Neural progenitor cell (in vitro differentiated cells): ENCODE measurements at places on chromosomes 13 and 19. TPM values are rescaled to one million over a fixed set of nuclear protein-coding genes. Genes with fewer than 3 reads are reported as not detected.

DNA sequence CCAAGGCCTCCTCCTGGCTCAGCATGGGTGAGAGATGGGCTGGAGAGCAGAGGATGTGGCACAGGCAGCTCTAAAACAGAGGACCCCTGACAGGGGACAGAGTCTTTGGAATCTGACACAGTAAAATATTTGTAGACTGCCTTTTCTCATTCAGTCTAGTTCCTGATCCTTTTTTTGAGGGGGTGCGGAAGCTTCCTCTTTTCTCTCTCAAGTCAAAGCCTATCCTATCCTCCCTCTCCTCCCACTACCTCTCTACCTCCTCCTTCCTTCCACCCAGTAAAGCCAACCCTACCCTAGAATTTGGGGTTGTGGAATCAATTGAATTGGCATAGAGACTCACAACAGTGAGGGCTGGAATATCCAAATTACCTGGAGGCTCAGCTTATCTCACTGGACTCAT, 82.0 kb downstream of the TEX26 start:
- no peak for DNase-seq
- H3K27ac ChIP-seq: no peak overlapping the region
- no peaks in the 10 kb centered on the region for H3K27me3 ChIP-seq
- H3K4me1 ChIP-seq: peaks cover 17% of the 10 kb centered on the region
- H3K36me3 ChIP-seq: no peaks in the 10 kb centered on the region

DNA sequence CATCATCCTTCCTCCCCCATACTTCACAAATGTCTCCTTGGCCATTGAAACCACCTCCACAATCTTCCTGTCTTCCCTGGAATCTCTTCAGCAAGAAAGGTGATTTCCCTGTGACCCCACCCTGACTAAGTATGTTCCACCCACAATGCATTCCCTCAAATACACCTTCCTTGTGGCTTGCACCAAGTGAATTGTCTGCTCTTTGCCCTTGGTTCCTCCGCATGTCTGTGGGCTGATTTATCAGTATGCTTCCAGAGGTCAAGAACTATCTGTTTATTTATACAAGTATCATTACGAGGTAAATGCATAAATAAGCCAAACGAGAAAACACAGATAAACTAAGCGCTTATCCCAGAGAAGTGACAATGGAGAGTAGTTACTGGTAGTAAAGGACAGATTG, 45.4 kb upstream of the POMP start:
- no peaks in the 10 kb centered on the region for H3K36me3 ChIP-seq
- no peak for DNase-seq
- H3K27ac ChIP-seq: no peak overlapping the region
- H3K4me3 ChIP-seq: no peak overlapping the region

Gene R3HDM4
- total RNA-seq: 22.7 and 58.2 TPM in 2 replicates

DNA sequence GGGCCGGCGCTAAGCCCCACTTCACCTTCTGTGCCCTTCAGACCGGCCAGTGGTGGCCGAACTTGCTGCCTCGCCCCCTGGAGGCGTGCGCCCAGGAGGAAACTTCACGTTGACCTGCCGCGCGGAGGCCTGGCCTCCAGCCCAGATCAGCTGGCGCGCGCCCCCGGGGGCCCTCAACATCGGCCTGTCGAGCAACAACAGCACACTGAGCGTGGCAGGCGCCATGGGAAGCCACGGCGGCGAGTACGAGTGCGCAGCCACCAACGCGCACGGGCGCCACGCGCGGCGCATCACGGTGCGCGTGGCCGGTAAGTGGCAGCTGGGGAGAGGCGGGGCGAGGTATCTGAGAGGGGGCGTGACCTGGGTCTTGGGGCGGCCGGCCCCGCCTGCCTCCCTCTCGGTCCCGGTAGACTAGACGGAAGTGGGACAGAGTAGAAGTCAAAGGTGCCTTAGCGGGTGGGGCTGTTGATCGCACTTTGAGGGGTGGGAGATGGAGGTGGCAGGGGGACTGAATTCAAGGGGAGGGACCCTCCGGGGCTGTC, 5.6 kb downstream of the ICAM5 start:
- no peaks in the 10 kb centered on the region for H3K36me3 ChIP-seq
- H3K4me3 ChIP-seq: no peak overlapping the region
- H3K27ac ChIP-seq: no peak overlapping the region
- peaks cover 9% of the 10 kb centered on the region for H3K4me1 ChIP-seq
- H3K27me3 ChIP-seq: peaks cover 99% of the 10 kb centered on the region
- DNase-seq: peak; percentile 46

Gene RPL36
- 778 and 991 TPM in 2 replicates for total RNA-seq

DNA sequence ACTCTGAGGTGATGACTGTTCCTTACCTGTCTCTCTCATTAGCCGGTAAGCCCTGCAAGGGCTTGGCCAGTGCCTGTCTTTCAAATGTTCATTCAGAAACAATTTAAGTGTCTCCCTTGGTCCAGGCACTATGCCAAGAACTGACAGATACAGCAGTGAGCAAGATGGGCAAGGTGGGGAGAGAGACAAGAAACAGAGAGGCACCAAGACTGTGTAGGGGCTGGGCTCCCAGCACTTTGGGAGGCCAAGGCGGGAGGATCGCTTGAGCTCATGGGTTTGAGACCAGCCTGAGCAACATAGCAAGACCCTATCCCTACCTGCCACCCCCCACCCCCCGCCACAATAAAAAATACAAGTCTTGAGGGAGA, 1.3 kb upstream of the CCNE1 start:
- H3K4me1 ChIP-seq: no peaks in the 10 kb centered on the region
- no peak for DNase-seq
- H3K36me3 ChIP-seq: no peaks in the 10 kb centered on the region
- no peak overlapping the region for H3K27ac ChIP-seq

Gene FRY
- 7.6 and 12.6 TPM in 2 replicates for total RNA-seq

- no peak overlapping the region for H3K27ac ChIP-seq
- H3K4me3 ChIP-seq: no peak overlapping the region
- H3K27me3 ChIP-seq: no peaks in the 10 kb centered on the region
- peak; percentile 42 for DNase-seq
- H3K4me1 ChIP-seq: no peaks in the 10 kb centered on the region
Measured at GRCh38 chr13:70960841-70961443, 852.7 kb upstream of the KLHL1 start.

DNA sequence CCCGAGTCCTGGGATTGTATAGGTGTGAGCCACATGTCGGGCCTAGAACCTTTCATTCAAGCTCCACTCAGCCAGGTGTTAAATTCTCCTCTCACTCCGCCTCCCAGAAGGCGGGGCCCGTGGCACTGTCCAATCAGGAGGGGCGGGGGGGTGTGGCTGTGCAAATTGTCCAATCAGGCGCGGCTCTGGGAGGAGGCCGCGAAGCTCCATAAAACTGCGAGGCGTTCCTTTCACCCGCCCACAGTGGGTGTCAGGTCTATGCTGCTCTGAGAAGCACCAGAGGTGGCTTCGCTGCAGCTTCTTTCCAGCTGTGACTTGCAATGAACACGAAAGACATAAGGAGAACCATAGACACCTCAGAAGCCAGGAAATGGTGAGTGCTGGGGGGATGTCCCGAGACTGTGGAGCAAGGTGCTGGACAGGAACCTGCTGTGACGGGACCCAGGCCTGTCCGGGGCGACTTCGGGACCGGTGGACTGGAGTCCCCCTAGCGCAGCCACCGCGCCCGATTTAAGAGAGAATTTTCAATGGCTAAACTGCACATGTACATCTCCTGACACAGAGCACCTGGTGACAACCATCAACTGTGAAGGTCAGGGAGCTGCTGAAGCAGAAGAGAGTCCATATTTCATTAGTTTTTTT, 3.0 kb upstream of the ZNF136 start:
- H3K4me1 ChIP-seq: peaks cover 9% of the 10 kb centered on the region
- H3K36me3 ChIP-seq: no peaks in the 10 kb centered on the region
- H3K4me3 ChIP-seq: no peak overlapping the region
- no peaks in the 10 kb centered on the region for H3K27me3 ChIP-seq

DNA sequence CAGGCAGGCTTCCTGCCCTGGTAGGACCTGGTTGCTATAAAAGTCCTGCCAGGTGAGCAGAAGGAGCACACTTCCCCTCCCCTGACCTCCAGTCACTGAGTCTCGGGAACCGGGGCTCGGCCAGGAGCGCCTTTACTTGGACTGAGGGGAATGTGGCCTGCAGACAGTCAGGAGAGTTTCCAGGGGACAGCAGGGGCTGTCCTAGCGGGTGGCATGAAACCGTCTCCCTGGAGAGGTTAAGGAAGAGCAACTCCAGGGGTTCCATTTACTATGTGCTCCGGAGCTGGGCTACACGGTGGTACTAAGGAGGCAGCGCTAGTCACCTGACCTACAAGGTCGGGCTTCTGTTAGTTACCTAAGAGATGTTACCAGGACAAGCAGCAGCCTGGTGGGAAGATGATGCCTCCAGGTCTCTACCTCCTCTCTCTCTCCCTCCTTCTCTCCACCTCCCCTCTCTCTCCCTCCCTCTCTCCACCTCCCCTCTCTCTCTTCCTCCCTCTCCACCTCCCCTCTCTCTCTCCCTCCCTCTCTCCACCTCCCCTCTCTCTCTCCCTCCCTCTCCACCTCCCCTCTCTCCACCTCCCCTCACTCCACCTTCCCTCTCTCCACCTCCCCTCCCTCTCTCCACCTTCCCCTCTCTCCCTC, 4.1 kb upstream of the CNOT3 start:
- no peaks in the 10 kb centered on the region for H3K4me1 ChIP-seq
- H3K27ac ChIP-seq: no peak overlapping the region
- H3K4me3 ChIP-seq: no peak overlapping the region
- H3K36me3 ChIP-seq: no peaks in the 10 kb centered on the region

DNA sequence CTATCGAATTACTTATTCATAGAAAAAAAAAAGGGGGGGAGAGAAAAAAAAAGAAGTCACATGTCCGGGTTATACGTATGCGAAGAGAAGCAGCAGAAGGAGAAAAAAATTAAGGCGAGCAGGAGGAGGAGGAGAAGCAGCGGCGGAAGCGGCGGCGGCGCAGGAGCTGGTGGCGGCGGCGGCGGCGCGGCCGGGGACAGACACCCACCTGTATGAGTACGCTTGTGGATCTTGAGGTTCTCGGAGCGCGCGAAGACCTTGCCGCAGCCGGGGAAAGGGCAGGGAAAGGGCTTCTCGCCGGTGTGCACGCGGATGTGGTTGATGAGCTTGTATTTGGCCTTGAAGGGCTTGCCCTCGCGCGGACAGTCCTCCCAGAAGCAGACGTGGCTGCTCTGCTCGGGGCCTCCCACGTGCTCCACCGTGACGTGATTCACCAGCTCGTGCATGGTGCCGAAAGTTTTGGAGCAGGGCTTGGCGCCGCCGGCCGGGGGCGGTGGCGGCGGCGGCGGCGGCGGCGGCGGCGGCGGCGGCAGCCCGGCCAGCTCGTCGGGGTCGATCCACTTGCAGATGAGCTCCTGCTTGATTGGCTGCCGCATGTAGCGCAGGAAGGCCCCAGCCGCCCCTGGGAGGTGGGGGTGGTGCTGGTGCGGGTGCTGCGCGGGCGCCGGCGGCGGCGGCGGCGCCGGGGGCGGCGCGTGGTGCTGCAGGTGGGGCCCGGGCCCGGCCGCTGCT, 1.5 kb downstream of the ZIC5 start:
- H3K36me3 ChIP-seq: peaks cover 3% of the 10 kb centered on the region
- DNase-seq: peak; percentile 92
- peak overlapping the region; percentile 96 for H3K4me3 ChIP-seq
- H3K27me3 ChIP-seq: peaks cover 29% of the 10 kb centered on the region
- peaks cover 55% of the 10 kb centered on the region for H3K4me1 ChIP-seq

DNA sequence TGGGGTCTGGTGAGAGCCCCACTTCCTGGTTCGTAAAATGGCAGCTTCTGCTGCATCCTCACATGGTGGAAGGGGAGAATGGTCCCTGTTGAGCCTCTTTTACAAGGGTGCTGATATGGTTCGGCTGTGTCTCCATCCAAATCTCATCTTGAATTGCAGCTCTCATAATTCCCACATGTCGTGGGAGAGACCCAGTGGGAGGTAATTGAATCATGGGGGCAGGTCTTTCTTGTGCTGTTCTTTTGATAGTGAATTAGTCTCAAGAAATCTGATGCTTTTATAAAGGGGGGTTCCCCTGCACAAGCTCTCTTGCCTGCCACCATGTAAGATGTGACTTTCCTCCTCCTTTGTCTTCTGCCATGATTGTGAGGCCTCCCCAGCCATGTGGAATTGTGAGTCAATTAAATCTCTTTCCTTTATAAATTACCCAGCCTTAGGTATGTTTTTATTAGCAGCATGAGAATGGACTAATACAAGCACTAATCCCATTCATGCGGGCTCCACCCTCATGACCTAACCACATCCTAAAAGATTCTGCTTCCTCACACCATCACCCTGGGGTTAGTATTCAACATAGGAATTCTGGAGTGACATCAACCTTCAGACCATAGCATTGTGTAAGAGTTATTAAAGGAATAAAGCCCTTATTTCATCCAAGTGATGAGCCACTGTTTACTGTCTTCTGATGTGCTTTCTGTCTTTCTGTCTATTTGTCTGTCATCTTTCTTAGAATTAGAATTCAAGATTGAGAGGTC, 159.0 kb upstream of the IRS2 start:
- no peak overlapping the region for H3K27ac ChIP-seq
- H3K4me3 ChIP-seq: no peak overlapping the region
- H3K27me3 ChIP-seq: no peaks in the 10 kb centered on the region
- no peak for DNase-seq
